ENCODE measurements at places on chromosomes 4 and X. TPM values are rescaled to one million over a fixed set of nuclear protein-coding genes. Genes with fewer than 3 reads are reported as not detected.

PTPN13 gene
- total RNA-seq = 0.14 TPM

DNA sequence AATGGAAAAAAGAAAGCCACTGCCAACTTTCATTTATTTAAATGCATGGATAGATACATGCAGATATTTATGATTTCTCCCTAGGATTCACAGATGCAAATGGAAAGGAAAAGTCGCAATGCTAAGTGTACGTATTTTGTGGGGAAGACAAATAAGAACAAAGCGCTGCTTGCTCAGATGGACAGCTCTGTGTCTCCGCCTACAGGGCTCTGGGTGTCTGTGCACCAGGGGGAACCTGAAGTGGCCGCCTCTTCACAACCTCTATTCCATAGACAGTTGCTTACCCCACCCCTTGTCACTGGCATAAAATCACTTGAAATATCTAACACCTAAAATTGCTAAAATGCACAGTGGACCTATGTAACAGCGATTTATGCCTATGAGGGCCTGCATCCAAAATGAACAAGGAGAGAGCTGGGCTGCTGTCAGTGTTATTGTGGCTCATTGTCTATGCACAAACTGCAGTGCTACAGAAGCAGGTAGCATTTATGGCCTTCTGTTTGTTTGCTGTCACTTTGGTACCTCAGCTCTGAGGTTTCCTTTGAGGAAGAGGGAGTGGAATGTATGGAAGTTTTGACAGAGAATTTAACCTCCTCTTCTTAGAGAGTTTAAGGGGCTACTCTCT is 58.6 kb upstream of the PAGE1 start:
- peaks cover 13% of the 10 kb centered on the region for H3K4me1 ChIP-seq
- H3K4me3 ChIP-seq = no peak overlapping the region
- H3K27me3 ChIP-seq = no peaks in the 10 kb centered on the region
- DNase-seq = peak; percentile 80
- no peaks in the 10 kb centered on the region for H3K36me3 ChIP-seq
- H3K27ac ChIP-seq = no peak overlapping the region

- no peak overlapping the region for H3K4me3 ChIP-seq
- H3K4me1 ChIP-seq = no peaks in the 10 kb centered on the region
- H3K36me3 ChIP-seq = no peaks in the 10 kb centered on the region
- DNase-seq = no peak
These were observed 126.2 kb downstream of the TMA16 start for GRCh38 chr4:163620738-163621137.

DNA sequence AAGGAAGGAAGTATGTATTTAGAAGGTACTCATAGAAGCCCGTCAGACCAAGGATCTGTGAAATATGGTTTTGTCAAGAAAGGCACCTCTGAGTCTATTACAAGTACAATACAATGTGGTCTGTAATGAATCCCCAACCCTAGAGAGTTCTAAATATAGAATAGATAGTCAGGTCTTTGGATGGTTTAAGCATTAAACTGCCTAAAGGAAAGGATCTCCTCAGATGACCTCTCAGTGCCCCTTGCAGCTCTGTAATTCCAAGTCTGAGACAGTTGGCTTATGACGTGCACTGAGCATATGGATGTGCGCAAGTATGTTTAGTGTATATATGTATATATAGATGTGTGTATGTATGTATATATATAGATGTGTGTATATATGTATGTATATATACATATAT is 62.0 kb downstream of the CCSER1 start:
- H3K4me3 ChIP-seq = no peak overlapping the region
- no peaks in the 10 kb centered on the region for H3K36me3 ChIP-seq
- H3K4me1 ChIP-seq = peaks cover 3% of the 10 kb centered on the region

- no peak overlapping the region for H3K4me3 ChIP-seq
- DNase-seq = no peak
- no peaks in the 10 kb centered on the region for H3K4me1 ChIP-seq
- no peaks in the 10 kb centered on the region for H3K27me3 ChIP-seq
- no peak overlapping the region for H3K27ac ChIP-seq
These were observed 135.5 kb downstream of the REPS2 start for GRCh38 chrX:17081968-17082367.

GRCh38 chr4:153900426-153900825 is 111.5 kb upstream of the SFRP2 start:
- no peaks in the 10 kb centered on the region for H3K36me3 ChIP-seq
- no peak for DNase-seq
- no peak overlapping the region for H3K27ac ChIP-seq
- no peaks in the 10 kb centered on the region for H3K4me1 ChIP-seq
- no peaks in the 10 kb centered on the region for H3K27me3 ChIP-seq
- H3K4me3 ChIP-seq = no peak overlapping the region
